ENCODE measurements at places on chromosomes 3 and 15.
A peak's percentile ranks its signal among the peaks of the same experiment; 100 is the strongest.

DNA sequence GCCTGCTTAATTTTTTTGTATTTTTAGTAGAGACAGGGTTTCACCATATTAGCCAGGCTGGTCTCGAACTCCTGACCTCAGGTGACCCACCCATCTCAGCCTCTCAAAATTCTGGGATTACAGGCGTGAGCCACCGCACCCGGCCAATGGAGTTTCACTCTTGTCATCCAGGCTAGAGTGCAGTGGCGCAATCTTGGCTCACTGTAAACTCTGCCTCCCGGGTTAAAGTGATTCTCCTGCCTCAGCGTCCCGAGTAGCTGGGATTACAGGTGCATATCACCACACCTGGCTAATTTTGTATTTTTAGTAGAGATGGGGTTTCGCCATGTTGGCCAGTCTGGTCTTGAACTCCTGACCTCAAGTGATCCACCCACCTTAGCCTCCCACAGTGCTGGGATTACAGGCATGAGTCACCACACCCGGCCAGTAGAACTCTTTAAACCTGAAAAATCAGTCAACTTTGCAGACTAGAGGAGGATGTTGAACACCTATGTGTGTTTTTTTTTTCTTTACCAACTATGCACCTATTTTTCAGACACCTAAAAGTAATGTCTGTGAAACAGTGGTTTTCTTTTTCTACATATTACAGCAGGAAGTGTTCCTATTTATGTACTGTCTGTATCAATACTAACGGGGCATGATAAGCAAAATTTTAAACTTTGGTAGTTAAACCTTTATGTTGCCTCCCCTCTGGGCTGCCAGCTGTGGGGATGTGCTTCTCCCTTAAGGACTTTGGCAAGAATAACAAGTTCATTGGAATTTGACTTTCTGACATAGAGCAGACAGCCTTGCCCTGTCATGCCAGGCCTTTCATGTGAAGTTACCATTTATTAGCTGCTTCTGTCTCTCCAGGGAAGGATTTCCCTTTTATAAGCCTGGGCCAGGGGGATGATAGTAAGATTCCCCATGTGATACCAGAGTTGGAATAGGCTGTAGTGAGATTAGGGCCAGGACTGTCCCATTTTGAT lies 8.1 kb downstream of the ARIH2 start:
- no peak for DNase-seq

- DNase-seq = no peak
Measured at GRCh38 chr3:100455841-100456550, 36.4 kb upstream of the TMEM45A start.

GRCh38 chr15:39597751-39598185 lies 16.9 kb downstream of the THBS1 start:
- DNase-seq = no peak

DNA sequence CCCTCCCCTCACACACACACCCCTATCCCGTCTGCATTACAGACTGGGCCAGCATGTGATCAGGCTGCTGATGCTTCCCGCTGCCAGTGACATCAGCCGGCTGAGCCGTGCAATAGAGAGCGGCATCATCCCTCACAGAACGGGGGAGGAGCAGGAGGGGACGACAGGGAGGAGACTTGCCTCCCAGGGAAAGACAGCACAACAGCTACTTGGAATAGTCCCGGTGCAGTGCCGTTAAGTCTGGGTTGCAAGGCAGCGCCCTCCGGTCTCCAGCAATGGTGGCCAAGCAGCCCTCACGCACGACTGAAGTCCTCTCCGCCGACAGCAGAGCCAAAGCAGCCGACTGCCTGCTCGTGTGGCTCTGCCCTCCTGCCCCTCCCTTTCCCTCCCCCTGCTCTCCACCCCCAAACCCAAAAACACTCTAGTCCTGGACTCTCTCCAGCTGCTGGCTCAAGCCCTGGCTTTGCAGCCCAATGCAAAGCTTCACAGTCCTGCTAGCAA lies 31.5 kb upstream of the RPS17 start:
- DNase-seq = peak; percentile 64

DNA sequence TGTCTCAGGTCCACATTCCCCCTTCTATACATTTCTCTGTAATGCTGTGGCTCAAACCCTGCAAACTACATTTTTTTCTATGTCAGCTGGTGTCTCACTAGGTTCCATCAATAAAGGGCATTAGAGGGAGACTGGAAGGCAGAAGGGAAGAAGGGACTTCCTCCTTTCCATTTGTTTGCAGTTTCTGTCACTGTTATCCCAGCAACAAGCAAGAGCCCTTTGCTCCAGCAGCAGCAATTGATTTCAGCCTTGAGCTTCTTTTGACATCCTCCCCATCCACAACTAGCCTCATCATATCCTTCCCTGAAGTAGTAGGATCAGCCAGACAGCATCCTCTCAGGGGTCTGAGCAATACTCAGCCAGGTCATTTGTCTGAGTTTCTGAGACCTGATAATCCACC lies 5.3 kb upstream of the NCK1 start:
- no peak for DNase-seq

DNA sequence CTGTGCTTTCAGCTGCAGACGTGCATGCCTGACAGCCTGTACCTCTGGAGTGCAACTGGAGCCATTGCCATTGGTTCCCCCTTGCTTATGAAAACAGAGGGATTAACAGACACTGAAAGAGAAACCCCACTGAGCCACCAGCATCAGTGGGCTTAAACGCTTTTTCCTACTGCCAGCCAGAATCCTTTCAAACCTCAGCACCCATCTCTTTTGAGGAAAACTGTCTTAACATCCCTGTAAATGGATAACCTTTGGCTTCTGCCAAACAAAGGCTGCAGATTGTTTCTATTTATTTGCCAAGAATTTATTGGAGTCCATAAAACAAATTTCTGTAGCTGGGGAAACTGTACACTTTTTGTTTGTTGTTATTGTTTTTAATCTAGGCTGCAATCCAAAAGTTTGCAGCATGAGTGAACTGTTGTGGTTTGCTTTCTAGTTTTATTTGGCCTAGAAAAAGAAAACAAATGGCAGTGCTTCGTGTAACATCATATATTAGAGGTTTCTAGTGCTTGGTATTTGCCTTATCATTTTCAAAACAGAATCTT lies 369.2 kb upstream of the IL12A start:
- DNase-seq = no peak

DNA sequence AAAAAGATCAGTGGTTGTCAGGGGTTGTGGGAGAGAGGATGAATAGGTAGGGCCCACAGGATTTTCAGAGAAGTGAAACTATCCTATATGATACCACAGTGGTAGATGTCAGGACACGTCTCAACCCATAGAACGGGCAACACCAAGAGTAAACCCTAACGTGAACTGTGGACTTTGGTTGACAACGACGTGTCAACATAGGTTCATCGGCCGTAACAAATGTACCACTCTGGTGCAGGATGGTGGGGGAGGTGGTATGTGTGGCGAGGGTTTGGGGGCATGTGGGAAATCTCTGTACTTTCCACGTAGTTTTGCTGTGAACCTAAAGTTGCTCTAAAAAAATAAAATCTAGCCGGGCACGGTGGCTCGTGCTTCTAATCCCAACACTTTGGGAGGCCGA lies 13.0 kb upstream of the PIGZ start:
- no peak for DNase-seq

DNA sequence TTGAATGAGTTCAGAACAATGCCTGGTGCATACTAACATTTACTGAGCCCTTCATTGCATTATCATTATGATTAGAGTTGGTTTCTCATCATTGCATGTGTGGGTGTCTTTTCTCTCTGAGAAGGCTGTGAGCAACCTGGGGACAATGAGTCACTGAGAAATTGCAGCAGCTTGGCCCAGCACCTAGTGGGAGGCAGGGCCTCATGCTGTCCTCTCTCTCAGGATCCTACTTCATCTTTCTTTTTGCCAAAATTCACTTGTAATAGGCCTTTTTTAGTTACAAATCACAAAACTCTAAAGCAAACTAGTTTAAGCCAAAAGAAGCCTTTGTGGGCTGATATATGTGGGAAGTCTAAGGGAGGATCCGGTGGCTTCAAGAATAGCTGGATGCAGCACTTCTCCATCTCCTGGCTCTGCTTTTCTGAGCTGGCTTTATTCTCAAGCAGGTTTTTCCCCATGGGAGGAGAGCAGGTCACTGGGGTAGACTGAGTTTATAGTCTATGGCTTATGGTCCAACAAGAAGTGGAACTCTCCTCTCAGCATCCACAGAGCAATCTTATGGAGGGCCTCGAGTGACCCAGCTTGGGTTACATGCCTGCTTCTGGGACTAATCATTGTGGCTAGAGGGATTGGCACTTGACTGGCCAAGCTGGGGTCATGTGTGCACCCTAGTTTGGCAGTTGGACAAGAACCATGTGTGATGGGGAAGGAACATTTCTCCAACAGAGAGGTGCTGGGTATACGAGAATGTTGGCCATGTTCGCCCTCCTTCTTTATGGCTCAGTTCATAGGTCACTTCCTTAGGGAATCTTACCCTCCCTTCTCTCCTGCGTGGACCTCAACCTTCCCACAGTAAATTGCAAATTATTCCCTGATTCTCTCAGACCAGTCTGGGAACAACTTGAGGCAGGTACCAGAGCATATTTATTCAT lies 8.7 kb upstream of the CAMK1 start:
- DNase-seq = no peak

- DNase-seq = no peak
Measured at GRCh38 chr3:71778353-71778752, 6.6 kb downstream of the PROK2 start.

DNA sequence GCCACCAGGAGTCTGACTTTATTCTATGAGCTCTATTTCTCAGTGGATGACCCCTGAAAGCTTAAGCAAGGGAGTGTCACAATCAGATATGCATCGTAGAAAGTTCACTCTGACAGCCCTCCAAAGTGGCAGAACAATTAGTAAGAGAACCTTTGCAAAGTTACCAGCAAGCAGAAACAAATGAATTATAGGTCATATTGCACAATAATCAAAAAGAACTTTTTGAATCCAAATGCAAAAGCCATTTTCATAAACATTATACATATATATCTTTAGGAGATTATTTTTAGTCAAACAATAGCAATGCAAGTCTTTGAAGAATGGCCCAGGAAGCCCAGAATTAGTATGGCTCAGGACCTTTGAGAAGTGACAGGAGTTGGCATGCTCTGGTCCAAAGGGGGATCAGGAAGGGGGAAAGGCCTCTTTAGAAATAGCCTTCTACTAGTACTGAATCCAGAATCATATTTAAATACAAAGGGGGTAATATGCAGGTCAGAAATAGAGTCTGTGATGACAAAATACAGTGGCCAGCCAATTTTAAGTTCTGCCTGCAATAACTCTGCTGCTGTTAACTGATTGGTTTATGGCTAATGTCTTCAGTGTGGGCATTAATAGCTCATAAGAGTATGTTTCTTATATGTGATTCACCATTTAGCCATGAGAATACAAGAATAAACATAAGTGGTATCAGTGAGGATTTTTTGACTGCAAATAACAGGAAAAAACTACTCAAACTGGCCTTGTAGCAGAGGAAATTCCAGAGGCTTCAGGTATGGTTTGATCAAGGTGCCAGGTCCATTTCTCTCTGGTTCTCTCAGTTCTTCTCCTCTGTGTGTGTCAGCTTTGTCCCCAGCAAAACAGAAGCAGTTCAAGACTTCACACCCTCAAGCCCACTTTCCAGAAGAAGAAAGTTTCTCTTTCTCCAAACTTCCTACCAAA lies 17.0 kb upstream of the ITGB5 start:
- no peak for DNase-seq

DNA sequence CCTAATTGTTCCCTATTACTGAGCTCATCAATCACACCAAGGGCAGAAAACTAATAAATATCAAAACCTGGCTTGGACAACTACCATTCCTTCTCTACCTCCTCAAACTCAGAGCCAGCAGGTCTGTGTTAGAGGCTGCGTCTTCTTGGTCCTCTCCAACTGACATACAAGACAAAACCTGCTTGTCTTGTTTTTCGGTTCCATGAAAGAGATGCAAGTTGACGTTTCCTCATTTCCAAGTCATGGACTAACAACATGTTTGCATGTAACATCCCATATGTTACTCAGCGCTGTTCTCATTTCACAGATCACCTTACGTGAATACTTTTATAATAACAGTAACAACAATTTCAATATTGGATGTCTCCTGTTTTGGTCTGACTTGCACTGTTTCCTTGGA lies 110.9 kb downstream of the LMLN start:
- no peak for DNase-seq

GRCh38 chr3:120369037-120369467 lies 19.9 kb upstream of the LRRC58 start:
- DNase-seq = no peak

DNA sequence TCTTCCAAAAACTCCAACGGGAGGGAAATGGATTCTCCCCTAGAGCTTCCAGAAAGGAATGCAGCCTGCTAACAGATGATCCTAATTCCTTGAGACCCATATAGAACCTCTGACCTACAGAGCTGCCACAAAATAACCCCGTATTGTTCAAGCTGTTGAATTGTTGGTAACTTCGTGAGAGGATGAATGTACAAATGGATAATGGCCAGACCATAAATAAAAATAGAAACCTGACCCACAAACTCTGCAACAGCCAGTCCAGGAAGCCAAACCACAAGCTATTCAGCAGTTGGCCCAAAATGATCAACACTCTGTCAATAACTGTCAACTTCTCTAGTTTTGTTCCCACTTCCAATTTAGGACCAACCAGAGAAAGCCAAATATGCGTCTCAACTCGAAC lies 414.0 kb upstream of the ZNF717 start:
- no peak for DNase-seq

- DNase-seq = no peak
Measured at GRCh38 chr3:10445561-10446175, 59.7 kb downstream of the ATP2B2 start.

GRCh38 chr3:3125977-3126376 lies 763 bp upstream of the TRNT1 start:
- DNase-seq = no peak

DNA sequence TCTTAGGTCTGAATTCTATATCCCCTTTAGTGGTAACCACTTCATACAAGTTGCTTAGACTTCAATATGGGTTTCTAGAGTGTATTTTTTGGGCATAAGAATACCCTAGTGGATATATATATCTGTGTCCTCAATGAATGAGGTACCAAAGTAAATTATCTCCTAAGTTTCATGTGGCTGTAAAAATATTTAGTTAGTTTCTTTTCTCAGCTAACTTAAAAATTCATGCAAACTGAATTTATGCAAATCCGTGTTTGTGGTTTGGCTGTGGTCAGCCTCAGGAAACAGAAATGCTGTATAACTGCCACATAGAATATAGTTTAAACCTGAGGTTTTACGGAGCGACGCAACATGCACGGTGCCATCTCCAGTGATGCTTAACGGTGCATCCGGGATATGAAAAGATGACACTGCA lies 80.3 kb downstream of the PEX5L start:
- no peak for DNase-seq

- DNase-seq = peak; percentile 25
Measured at GRCh38 chr15:59688423-59688781, 718 bp downstream of the BNIP2 start.

DNA sequence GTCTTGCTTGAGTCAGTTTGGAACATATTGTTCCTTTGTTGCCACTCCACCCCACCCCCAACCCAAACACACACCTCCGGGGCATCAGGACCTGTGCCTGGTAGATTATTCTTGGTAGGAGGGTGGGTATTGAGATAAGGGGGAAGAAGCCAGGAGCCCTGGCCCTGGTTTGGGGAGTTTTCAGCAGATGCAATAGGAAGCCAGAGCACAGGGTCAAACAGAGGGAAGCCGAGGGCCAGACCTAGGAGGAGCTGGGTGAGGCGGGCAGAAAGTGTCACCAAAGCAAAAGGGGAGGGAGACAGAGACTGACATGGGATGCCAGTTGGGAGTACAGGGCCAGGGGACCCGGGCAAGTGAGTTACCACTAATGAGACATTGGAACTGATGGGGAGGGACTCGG lies 163.1 kb downstream of the RPLP1 start:
- DNase-seq = no peak

Measured in SK-N-DZ (cell line).